ENCODE measurements at places on chromosomes 1 and 21.
A peak's percentile ranks its signal among the peaks of the same experiment; 100 is the strongest.

- DNase-seq = no peak
Observed at GRCh38 chr1:245108909-245109308, 45.9 kb upstream of the KIF26B start.

DNA sequence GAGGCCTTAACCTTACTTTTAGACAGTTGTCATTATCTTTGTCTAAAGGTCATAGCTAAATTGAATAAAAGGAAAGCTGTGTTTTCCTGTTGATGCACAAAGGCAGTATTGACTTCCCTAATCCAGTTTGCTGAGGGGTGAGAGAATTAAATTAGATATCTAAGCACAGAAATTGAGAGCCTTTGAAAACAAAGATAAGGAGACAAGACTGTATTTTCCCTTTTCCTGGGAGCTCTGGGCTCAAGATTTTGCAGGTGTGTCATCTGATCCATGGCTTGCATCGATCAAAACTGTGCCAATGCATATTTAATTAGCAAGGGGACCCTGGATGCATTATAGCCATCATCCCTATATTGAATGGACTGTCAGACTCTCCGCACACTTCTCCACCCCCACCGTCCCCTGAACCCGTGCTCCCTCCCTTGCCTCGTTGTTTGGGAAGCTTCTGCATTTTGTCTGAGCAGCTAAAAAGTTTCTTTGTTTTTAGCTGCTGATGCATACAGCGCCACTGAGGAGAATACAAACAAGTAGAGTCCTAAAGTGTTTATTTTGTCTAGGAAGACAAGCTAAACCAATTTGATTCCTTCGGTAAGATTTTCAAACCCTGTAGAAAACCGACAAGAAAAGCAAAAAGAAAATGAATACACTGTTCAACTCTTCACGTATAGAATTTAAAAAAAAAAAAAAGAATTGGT, 186.3 kb downstream of the NFIA start:
- DNase-seq = no peak

GRCh38 chr1:237717106-237717505, 173.6 kb downstream of the ZP4 start:
- no peak for DNase-seq

DNA sequence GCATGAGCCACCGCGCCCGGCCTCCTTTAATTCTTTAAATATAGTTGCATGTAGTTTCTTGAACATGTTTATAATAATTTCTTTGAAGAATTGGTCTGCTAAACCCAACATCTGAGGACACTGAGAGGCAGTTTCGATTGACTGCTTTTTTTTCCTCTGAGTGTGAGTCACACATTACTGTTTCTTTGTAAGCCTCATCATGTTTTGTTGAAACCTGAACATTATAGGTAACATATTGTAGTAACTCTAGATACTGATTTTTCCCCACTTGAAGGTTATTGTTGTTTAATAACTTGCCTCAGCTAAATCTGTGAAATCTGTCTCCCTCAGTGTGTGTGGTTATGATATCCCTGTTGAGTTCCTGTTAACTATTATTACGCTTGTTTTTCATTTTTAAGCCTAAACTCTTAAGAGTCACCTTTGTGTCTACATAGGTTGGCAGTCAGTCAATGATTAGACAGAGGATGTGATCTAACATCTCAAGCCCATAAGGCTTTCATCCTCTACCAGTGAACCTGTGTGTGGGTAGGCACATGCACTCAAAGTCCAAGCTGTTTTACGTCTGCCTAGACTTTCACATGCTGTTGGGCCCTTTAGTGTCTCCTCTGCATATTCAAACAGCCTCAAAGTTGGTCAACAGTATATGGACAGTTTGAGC, 155.5 kb downstream of the KCNH1 start:
- DNase-seq = no peak

DNA sequence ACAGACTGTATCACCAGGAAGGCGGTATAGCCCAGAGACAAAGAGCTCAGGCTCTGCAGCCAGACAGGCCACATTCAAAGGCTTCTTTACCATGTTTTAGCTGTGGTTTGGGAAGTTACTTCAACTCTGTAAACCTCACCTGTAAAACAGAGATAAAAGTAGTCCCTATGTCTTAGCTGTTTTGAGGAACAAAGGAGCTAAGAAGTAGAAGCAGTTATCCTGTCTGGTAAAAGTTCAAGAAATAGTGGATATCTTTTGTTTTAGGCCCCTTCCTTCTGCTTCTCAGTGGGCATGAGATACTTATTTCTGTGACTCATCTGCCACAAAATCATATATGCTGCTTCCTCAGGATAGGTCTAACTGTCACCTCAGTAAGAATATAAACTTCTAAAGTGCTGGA, 6.5 kb downstream of the CD34 start:
- no peak for DNase-seq

- DNase-seq = no peak
Observed at GRCh38 chr1:184518736-184519357, 132.0 kb downstream of the C1orf21 start.

- DNase-seq = no peak
Observed at GRCh38 chr1:10655002-10655401, 141.4 kb downstream of the CASZ1 start.

- peak; percentile 51 for DNase-seq
Observed at GRCh38 chr1:162878000-162878596, 17.1 kb upstream of the CCDC190 start.

- no peak for DNase-seq
Observed at GRCh38 chr21:45041351-45041805, 33.0 kb upstream of the ADARB1 start.

- no peak for DNase-seq
Observed at GRCh38 chr1:182625719-182626504, 21.7 kb upstream of the RGS16 start.

DNA sequence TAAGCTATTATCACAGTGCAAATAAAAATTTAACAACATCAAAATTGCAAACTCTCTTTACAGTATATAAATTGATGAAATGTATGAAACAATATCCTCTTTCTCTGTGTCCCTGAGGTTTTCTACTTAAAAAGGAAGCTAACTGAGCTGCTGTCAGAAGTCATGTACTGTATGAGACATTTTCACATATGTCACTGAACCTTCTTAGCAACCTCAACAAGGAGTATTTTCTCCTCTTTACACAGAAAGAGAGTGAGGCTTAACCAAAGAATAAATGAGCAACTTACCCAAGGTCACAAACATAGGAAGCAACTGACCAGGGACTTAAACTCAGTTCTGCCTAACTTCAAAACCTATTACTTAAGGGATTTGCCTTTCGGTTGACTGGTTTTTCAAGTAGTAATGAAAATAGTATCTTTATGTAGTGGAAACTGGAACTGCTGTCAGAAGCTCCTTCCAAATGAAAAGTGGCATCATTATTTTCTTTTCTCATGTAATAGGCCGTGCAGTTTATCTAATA, 288.9 kb downstream of the LRRIQ3 start:
- no peak for DNase-seq

GRCh38 chr1:107263291-107263915, 122.6 kb downstream of the NTNG1 start:
- DNase-seq = no peak

GRCh38 chr1:19154876-19155275, 55.2 kb downstream of the UBR4 start:
- no peak for DNase-seq

DNA sequence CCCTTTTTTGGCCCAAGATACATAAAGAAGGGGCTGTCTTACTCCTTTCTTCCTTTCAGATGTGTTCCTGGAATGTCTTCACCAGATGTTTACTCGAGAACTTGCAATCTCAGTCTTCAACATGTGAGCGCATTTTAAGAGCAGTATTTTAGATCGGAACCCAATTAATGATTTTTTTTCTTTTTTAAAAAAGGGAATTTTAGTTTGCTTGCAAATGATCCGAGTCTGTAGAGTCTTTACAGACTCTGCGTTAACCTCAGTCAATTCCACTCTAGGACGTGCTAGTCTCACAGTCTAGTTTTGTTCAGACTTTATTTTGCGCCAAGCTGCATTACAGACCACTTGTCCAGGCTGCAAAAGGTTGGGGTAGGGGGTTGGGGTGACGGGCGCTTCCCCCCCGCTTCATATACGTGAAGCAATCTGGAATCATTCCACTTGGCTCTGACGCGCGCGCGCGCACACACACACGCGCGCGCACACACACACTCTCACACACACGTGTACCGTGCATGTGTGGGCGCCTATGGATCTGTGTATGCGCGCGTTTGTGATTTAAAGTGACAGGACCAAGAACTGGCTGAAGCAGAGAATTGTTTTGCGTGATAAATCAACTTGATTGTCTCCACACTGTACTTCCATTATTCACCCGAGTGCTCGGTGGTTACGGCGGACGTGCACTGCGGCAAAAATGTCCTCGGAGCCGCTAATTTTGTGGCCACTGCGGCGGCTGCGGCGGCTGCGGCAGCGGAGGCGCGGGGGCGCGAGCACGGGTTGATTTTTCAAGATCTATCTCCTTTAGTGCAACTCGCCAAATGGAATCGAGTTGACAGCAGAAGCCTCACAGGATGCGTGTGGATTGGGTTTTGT, 25.6 kb upstream of the NFIA start:
- no peak for DNase-seq

DNA sequence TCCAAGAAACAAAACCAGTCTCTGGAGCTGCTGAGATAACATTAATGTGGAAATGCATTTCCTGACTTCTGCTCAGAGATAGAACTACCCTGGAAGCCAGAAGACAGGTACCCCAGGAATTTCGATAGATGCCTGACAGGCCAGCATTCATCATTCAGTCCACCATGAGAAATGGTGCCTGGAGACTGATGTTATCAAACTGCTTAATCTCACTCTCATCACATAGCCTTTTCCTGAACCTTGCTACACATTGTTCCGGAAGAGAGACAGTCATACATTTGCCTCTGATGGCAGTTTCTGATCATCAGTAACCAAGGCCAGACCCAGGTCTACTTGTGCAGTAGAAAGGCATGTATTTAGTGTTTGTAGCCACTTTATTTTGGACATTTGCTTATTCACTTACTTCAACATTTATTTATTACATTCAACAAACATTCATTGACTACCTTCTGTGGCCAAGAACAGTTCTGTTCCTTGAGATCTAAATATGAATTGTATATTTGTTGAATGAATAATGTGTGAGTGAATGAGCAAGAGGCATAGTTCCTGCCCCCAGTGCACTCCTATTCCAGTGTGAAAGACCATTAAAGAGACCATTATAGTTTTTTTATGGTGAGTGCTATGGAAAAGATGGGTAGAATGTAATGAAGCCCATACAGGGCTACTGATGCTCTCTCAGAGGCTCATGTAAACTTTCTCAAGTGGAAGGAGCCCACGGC, 485.7 kb downstream of the NUF2 start:
- DNase-seq = no peak

DNA sequence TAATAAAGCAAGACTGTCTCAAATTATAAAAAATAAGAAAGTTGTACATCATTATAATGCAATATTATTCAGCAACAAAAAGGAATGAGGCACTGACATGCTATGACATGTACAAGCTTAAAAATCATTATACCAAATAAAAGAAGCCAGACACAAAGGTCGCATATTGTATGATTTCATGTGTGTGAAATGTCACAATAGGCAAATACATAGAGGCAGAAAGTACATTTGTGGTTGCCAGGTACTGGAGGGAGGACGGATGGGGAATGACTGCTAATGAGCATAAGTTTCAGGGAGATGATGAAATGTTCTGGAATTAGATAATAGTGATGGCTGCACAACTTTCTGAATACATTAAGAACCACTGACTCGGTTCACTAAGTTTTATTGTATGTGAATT, 73.6 kb upstream of the NBPF3 start:
- no peak for DNase-seq

- no peak for DNase-seq
Observed at GRCh38 chr1:201955729-201956143, 433 bp downstream of the TIMM17A start.

DNA sequence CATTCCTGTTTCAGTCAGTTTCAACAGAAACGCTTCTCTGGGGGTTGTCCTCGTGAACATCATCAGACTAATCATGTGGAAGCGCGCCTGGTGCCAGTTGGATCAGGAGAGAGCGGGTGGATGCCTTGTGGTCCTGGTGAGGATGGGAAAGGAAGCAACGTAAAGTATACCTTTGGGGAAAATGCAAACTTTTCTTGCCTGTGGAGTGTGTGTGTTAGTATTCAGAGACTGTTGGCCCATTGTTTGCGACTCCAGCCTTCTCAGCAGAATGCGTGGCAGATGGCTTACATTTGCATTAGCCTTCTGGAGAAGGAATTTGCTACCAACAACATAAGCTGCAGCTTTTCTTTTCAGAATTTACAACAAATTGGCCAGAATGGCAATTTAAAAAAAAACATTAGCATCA, 173.9 kb downstream of the RWDD3 start:
- DNase-seq = peak; percentile 6

DNA sequence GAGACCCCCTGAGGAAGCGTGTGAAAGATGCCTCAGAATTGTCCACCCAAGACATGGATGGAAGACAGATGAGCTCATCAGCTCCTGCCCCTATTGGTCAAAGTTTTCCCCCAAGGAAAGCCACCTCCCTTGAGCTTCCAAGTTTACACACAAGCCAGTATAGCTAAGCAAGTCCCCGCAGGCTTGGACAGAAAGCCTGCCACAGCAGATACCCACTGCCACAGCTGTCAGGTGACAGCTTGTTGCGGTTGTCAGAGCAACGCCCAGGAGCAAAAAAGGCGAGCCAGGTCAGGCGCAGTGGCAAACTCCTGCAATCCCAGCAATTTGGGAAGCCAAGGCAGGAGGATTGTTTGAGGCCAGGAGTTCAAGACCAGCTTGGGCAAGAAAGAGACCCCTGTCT, 60.9 kb upstream of the IFNAR2 start:
- no peak for DNase-seq

DNA sequence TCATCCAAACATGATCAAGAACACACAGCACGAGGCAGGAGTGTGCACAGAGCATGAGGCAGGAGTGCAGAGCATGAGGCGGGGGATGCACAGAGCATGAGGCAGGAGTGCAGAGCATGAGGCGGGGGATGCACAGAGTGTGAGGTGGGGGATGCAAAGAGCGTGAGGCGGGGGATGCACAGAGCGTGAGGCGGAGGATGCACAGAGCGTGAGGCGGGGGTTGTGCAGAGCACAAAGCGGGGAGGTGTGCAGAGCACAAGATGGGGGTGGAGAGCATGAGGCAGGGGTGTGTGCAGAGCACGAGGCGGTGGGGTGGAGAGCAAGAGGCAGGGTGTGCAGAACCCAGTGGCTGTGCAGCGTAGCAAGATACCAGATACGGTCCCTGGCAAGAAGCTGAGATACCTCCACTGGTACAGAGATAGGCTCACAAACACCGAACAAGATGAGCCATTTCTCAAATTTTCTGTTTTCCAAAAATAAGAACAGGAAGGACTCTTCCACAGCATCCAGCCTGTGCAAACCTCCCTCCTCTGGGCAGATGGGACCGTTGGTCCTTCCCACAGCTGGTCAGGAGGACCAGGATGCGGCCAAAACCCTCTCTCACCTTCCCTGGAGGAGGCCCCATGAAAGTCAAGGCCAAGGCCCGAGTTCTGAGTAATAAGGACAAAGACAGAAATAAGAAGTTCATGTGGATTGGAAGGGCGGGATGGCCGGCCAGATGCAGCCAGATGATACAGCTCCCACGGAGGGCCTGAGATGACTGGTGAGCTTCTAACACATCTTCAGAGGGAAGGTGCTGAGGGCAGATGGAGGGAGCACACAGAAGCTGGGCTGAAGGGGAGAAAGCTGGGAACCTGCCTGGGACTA, 12.0 kb downstream of the SPATC1L start:
- no peak for DNase-seq

- DNase-seq = no peak
Observed at GRCh38 chr1:46413596-46413985, 19.5 kb downstream of the FAAH start.

Data from neural crest cell (in vitro differentiated cells).